Activated CD8-positive, alpha-beta memory T cell treated with anti-CD3 and anti-CD28 coated beads for 1 hour (primary cell): ENCODE measurements at places on chromosomes 6 and 20.

- DNase-seq = no peak
These were observed 58.5 kb upstream of the HIVEP1 start for GRCh38 chr6:11953641-11954040.

GRCh38 chr6:63066055-63066704 is 145.1 kb upstream of the FKBP1C start:
- no peak for DNase-seq

DNA sequence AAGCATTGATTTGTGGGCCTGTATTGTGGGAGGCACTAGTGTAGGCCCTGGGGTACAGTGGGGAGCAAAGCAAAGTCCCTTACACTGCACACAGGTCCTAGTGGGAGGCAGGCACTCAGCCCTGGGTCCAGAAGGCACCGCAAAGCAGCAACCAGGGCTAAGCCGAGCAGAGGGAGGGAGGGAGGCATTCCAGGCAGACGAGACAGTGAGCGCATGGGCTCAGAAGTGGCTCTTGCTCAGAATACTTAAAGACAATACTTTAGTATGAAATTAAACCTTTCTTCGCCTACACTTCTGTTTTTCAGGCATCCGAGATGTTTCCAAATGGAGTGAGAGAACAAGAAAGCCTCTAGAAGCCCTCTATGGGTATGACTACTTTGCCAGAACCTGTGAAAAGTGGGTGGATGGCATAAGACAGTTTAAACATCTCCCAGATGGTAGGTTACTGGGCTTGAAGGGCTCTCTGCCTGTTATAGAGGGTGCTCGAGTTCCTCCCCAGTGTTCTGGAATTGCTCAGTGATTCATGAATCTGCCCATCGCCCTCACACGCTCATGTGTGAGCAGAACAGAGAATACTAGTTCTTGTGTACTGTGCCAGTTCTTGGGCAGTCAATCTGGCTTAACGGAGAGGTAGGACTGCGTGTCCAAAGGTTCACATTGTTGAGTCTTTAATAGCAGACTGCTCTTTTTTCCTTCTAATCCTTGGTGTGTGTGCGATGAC is 18.7 kb downstream of the BPHL start:
- DNase-seq = no peak

DNA sequence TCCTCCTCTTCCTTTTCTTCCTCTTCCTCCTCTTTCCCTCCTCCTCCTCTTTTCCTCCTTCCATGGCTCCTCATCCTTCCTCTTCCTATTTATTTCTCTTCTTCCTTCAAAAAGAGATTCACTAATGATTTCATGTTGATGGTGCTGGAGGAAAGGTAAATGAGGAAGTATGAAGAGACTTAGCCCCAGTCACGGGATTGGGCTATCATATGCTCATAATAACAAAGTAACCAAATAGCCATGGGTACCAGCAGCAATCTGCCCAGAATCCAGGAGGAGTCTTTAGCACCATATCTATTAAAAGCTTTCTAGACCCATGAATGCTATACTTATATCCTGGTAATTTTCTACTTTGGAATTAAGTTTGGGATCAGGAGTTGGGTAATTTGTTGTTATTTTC is 910.9 kb upstream of the MAP3K7 start:
- DNase-seq = no peak

DNA sequence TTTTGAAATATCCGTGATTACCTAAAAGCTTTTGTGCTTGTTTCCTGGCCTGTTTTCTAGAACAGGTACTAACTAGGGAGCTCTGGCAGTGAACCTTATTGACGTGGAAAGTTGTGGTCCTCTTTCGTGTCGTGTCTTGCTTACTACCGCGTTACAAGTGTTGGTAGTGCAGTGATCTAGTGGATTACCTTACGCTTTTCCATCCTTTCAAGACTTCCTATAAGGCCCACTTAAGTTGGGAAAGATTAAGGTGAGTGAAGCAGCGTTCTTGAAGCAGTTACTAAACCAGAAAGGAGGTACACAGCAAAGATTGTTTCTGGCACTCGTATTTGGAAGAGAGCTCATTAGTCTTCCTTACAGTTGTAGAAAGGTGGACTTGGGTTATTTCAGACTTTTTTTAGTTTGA is 1.9 kb downstream of the PNRC1 start:
- no peak for DNase-seq

DNA sequence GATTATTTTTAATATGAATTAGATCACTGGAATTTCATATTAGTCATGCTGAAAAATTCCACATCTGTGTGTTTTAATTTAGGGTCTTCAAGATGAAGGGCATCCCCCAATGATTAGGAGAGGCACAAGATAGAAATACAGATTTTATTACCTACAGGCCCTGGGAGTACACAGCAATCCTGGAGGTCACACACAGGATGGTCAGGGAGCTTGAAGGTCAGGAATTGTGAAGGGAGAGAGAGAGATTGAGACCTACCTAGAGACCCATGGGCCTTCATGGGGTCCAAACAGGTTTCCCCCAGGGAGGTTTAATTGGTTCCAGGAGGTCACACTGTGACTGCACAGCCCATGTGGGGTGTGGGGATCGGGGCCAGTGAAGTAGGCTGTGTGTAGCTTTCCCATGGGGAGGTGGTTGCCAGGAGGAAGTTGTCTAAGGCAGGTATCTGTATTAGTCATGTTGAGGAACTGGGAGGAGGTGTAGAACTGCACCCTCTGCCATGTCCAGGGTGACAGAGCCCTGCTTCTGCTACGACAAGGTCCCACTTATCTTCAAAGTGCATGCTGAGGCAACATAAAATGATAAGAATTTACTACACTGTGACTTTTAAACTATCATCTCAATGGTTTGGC is 18.3 kb downstream of the SNX9 start:
- no peak for DNase-seq

DNA sequence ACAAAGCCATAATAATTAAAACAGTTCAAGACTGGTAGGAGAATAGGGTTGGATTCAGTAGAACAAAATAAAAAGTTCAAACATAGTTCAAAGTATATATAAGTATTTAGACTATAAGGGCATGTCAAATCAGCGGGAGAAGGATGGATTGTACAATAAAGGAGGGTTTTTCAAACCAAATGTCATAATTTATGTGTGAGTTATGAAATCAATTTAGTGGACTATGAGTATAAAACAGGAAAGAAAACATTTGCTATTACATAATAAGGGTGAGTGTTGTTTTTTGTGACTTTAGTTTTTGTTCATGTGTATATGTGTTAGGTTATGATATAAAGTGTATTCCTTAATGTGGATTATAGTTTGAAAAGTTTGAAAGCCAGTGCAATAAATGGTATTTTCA is 10.6 kb downstream of the ORC3 start:
- no peak for DNase-seq

DNA sequence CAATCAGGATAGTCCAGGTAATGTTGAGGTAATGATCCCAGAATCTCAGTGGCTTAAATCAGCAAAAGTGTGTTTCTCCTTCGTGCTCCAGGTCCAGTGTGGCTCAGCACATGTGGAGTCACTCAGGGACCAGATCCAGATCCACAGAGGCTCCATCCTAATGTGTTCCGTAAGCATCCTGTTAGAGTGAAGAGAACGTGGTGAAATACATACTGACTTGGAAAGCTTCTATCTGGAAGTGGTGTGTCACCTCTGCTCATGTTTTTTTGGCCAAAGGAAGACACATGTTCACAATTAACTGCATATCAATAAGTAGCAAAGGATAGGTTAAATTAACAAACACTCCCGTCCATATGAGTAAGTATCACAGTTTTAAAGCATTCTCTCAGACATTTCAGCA is 26.8 kb upstream of the PREP start:
- DNase-seq = no peak

- no peak for DNase-seq
These were observed 152.2 kb downstream of the OPN5 start for GRCh38 chr6:47934023-47934422.

DNA sequence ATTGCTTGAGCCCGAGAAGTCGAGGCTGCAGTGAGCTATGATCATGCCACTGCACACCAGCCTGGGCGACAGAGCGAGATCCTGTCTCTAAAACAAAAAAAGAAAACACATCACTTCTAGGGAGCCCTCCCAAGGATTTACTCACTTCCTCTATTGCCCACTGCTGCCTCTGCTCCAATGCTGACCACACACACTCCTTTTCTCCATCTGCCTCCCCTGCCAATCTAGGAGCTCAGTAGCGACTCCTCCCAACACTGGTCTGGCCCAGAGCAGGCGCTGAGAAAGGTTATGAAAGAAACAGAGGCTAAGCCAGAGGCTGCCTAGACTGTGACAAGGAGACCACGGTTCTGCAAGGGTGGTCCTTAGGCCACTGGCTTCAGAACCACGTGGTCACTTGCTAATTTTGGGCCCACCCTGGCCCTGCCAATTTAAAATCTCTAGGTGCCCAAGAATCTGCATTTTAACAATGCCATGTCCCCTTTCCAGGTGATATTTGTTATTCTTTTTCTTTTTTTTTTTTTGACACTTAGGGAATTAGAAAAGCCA is 1.3 kb upstream of the E2F1 start:
- no peak for DNase-seq

DNA sequence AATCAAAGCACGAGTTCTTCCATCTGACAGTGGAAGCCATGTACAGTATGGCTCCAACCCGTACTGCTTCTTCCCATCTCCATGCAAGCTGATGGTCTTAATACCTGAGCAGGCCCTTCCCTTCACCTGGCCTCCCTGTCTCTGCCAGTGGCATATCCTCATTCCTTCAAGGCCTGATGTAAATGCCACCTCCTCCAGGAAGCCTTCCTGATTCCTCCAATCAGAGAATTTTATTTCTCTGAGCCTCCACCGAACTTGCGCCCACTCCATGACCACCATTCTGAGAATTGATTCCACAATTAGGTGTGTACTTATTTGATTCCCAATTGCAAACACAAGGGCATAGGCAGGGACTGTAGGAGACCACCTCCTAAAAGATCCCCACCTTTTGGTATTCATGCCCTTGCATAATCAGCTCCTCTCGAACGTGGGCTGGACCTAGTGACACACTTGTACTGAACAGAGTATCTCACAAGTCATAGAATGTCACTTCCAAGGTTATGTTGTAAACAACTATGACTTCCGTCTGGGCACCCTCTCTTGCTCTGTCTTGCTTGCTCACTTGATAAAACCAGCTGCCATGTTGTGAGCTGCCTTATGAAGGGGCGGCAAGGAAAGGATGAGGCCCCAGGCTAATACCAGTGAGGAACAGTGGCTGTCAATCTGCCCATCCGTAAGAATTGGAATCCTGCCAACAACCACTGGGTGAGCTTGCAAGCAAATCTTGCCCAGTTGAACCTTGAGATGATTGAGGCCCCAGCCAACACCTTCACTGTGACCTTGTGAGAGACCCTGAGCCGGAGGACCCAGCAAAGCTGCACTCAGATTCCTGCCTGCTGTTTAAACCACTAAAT is 38.8 kb downstream of the CPNE5 start:
- DNase-seq = no peak

GRCh38 chr6:36594816-36595643 is 868 bp downstream of the SRSF3 start:
- no peak for DNase-seq

DNA sequence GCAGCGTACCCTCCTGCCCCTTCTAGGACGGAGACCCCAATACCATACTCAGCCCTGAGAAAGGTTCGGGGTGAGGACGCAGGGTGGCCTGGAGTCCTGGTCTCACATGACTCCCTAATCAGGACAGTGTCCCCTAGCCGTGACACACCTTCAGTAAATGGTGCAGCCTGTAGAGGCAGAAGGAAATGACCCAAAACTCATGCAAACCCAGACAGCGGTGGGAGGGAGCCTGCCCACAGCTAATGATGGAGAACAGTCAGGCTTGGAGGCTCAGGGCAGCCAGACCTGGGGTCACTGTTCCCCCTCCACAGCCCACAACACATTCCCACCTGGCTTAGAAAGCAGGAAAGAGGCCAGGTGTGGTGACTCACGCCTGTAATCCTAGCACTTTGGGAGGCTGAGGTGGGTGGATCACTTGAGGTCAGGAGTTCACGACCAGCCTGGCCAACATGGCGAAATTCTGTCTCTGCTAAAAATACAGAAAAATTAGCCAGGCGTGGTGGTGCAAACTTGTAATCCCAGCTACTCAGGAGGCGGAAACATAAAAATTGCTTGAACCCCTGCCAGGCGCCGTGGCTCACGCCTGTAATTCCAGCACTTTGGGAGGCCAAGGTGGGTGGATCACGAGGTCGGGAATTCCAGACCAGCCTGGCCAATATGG is 8.8 kb upstream of the HMGA1 start:
- DNase-seq = no peak

DNA sequence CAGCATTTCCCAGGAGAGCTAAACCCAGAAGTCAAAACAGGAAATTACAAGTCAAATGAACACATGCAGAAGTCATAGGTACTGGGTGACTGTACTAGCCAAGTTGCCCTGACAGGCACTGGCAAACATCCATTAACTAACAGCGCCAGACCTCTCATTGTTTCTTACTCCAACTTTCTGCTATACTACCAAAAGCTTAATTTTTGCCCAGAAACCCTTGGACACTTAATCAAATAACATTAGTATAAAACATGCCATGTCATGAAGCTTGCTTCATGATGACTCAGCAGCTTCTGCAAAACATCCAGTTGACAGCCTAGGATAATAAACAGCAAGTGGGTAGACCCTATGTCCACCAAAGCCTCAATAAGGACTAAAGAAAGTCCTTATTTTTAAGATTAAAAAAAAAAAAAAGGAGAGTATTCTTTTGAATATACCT is 3.5 kb downstream of the NUP153 start:
- no peak for DNase-seq

DNA sequence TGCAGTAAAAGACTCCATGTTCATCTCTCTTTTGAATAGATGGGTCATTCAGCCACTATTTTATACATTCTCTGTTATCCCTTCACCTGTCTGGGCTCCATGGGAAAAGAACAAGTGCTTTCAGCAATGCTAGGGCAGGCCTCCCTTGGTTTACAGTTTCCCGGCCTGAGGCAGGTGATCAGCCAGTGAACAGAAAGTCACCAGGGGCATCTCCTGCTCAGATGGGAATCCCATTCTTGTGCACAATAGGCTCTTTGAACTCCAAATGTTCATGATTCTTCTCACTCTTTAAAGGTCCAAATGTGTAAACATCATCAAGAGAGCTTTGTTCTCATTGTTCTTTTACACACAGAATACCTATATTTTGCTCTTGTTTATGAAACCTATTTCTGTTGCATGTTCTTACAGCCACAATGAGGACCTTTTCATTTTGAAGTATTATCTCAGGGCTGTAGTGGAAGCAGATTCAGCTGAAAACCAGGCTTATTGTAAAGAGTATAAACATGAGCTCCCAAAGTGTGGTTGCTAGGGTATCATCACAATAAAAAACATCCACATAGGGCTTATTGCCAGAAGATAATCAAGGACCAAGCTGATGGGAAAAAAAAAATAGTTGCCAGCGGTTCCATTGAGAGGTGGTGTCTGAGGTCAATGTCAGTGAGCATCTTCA is 267.1 kb upstream of the SGK1 start:
- no peak for DNase-seq

- DNase-seq = no peak
These were observed 25.6 kb downstream of the SIRPA start for GRCh38 chr20:1920826-1921225.

DNA sequence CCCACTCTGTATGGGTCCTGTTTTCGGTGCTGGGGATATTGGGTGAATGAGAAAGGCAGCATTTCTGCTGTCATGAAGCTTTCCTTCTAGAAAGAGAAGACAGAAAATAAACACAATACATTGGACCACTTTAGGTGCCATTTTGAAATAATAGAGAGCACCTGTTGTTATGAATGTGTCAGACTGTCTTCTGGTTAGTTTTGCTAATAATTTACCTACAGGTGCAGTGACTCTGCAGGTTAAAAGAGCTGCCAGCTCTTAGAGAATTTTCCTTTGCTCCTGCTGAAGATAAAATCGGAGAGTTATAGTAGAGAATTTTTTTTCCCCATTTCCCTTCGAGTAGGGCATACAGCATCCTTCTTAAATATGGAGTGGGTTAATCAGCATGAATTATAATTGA is 21.9 kb upstream of the GCLC start:
- DNase-seq = no peak

GRCh38 chr20:63212792-63213191 is 3.1 kb downstream of the YTHDF1 start:
- DNase-seq = no peak
